Mesothelial cell of epicardium (in vitro differentiated cells): ENCODE measurements at places on chromosomes 5 and 9.

- no peak overlapping the region for H3K4me3 ChIP-seq
- H3K4me1 ChIP-seq = peaks cover 12% of the 10 kb centered on the region
- no peak for DNase-seq
- H3K27me3 ChIP-seq = no peaks in the 10 kb centered on the region
- H3K36me3 ChIP-seq = peaks cover 51% of the 10 kb centered on the region
Measured at GRCh38 chr5:138569782-138570181, 5.4 kb downstream of the HSPA9 start.

- H3K27me3 ChIP-seq = no peaks in the 10 kb centered on the region
- H3K4me3 ChIP-seq = no peak overlapping the region
- DNase-seq = no peak
- H3K27ac ChIP-seq = no peak overlapping the region
- no peaks in the 10 kb centered on the region for H3K36me3 ChIP-seq
- peaks cover 6% of the 10 kb centered on the region for H3K4me1 ChIP-seq
Measured at GRCh38 chr9:89749500-89750116, 144.8 kb downstream of the GADD45G start.

DNA sequence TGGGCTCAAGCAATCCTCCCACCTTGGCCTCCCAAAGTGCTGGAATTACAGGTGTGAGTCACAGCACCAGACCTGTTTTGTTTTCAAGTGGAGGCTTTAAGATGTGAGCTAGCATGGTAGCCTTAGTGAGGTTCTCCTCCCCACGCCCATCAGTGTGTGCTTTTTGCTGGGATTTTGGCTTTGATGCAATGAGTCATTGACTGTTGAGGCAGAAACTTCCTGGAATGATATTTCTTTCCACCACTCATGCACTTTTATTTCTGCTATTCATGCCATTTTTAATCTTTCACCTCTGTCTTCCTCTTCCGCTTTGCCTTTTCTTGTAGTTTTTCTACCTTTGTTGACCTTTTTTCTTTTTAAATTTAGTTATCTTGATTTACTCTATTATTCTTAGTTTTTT, 4.2 kb upstream of the NFIL3 start:
- peaks cover 28% of the 10 kb centered on the region for H3K27me3 ChIP-seq
- no peaks in the 10 kb centered on the region for H3K36me3 ChIP-seq
- no peak for DNase-seq
- no peak overlapping the region for H3K27ac ChIP-seq
- H3K4me3 ChIP-seq = no peak overlapping the region

- no peaks in the 10 kb centered on the region for H3K36me3 ChIP-seq
- H3K4me3 ChIP-seq = no peak overlapping the region
- DNase-seq = no peak
- H3K4me1 ChIP-seq = no peaks in the 10 kb centered on the region
- H3K27me3 ChIP-seq = peaks cover 82% of the 10 kb centered on the region
Measured at GRCh38 chr5:159982421-159983173, 26.3 kb upstream of the TTC1 start.

DNA sequence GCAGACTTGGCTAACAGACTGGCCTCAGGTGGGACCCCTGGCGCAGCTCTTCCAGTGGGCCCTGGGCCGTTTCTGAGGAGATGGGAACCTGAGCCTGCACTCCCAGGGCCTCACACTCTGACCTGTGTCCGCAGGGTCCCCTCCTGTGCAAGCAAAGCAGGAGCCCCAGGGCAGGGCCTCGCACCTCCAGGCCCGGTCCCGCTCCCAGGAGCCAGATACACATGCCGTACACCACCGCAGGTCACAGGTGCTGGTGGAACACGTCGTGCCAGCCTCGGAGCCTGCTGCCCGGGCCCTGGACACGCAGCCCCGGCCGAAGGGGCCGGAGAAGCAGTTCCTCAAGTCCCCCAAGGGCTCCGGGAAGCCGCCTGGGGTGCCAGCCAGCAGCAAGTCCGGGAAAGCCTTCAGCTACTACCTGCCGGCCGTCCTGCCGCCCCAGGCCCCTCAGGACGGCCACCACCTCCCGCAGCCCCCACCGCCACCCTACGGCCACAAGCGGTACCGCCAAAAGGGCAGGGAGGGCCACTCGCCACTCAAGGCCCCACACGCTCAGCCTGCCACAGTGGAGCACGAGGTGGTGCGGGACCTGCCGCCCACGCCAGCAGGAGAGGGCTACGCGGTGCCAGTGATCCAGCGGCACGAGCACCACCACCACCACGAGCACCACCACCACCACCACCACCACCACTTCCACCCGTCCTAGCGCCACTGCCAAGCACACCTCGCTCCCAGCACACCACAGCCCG, 29.2 kb downstream of the NKD2 start:
- H3K27ac ChIP-seq = no peak overlapping the region
- no peak for DNase-seq
- no peak overlapping the region for H3K4me3 ChIP-seq
- no peaks in the 10 kb centered on the region for H3K27me3 ChIP-seq
- H3K36me3 ChIP-seq = peaks cover 15% of the 10 kb centered on the region

DNA sequence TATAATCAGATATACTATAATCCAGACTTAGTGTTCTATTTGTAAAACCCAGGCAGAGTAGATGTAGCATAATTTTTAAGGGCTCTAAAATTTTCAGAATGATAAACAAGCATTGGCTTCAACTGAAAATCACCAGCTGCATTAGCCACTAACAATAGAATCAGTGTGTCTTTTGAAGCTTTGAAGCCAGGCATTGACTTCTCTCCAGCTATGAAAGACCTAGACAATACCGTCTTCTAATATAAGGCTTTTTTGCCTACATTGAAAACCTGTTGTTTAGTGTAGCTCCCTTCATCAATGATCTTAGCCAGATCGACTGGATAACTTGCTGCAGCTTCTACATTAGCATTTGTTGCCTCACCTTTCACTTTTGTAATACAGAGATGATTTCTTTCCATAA, 1877.3 kb upstream of the ACO1 start:
- no peak overlapping the region for H3K4me3 ChIP-seq
- H3K27ac ChIP-seq = no peak overlapping the region

DNA sequence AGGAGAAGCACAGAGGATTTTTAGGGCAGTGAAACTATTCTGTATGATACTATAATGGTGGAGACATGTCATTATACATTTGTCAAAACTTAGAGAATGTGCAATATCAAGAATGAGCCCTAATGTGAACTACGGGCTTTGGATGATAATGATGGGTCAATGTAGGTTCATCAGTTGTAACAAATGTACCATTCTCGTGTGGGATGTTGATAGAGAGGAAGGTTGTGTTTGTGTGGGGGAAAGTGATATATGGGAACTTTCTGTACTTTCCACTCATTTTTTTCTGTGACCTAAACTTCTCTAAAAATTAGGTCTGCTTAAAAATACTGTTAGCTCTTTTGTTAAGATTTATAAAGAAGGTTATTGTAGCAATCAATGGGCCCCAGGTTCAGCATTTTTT, 138.9 kb downstream of the SPATA31D1 start:
- H3K4me3 ChIP-seq = no peak overlapping the region
- DNase-seq = no peak
- no peaks in the 10 kb centered on the region for H3K36me3 ChIP-seq

- H3K36me3 ChIP-seq = no peaks in the 10 kb centered on the region
- no peak for DNase-seq
- no peak overlapping the region for H3K27ac ChIP-seq
- no peaks in the 10 kb centered on the region for H3K4me1 ChIP-seq
- no peak overlapping the region for H3K4me3 ChIP-seq
Measured at GRCh38 chr9:36870960-36871359, 163.1 kb downstream of the PAX5 start.

GRCh38 chr5:120817044-120817985, 353.2 kb downstream of the PRR16 start:
- H3K4me3 ChIP-seq = no peak overlapping the region
- no peaks in the 10 kb centered on the region for H3K4me1 ChIP-seq
- no peaks in the 10 kb centered on the region for H3K27me3 ChIP-seq
- DNase-seq = no peak
- H3K36me3 ChIP-seq = peaks cover 5% of the 10 kb centered on the region
- no peak overlapping the region for H3K27ac ChIP-seq

GRCh38 chr5:74717596-74717995, 32.6 kb downstream of the HEXB start:
- H3K4me1 ChIP-seq = peaks cover 4% of the 10 kb centered on the region
- no peak overlapping the region for H3K27ac ChIP-seq
- no peak overlapping the region for H3K4me3 ChIP-seq
- DNase-seq = no peak
- H3K27me3 ChIP-seq = no peaks in the 10 kb centered on the region

DNA sequence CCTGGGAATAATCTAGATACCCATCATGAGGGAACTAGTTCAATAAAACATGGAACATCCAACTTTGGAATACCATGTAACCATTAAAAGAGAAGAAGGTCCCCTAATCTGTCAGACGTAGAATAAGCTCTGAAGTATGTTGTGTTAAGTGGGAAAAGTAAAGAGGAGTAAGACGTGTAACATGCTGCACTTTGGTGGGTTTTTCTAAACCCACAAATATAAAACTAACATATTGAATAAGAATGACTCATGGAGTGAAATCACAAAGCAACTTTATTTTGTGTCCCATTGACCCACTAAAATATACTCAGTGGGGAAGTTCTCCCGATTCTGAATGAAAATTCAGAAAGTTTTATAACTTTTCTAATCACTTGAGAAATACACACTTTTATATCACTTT, 67.9 kb upstream of the PIK3R1 start:
- DNase-seq = no peak
- no peaks in the 10 kb centered on the region for H3K27me3 ChIP-seq
- H3K36me3 ChIP-seq = peaks cover 4% of the 10 kb centered on the region
- H3K27ac ChIP-seq = no peak overlapping the region

GRCh38 chr9:127049044-127049443, 73.4 kb downstream of the ANGPTL2 start:
- H3K4me1 ChIP-seq = peaks cover 19% of the 10 kb centered on the region
- H3K27ac ChIP-seq = no peak overlapping the region
- H3K36me3 ChIP-seq = no peaks in the 10 kb centered on the region
- H3K27me3 ChIP-seq = no peaks in the 10 kb centered on the region
- H3K4me3 ChIP-seq = no peak overlapping the region

DNA sequence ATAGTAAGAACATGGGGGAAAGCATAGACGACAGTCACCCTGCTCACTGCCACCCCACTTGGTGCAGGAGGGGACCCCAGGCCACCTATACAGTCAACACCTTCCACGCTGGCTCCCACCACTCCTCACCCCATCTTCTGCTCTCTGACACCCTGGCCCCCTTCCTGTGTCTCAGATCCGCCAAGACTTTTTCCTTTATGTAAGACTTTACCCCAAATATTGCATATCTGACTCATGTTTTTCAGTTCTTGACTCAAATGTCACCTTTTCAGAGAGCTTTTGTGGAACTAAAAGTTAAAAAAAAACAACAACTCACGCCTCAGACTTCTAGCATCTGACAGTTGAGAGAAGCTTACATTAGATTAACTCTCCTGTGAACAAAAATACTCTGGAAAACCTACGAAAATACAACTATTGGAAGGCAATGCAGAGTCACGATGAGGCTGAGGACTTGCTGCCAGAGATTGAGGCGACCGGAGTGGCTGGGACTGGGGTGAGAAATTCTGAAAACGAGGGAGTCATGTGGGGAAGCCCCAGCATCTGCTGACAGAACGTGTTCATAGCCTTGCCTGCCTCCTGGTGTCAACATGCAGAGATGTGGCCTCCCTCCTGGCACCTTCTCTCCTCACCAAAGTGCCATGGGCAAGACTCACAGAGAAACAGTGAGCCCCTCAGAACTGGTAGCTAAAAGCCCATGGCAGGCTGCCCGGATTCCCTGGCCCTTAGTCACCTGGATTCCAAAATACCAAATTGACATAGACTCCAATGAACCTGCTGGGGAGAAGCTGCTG, 22.4 kb upstream of the FCN2 start:
- DNase-seq = no peak
- H3K4me1 ChIP-seq = no peaks in the 10 kb centered on the region
- H3K36me3 ChIP-seq = peaks cover 2% of the 10 kb centered on the region
- no peaks in the 10 kb centered on the region for H3K27me3 ChIP-seq

- H3K36me3 ChIP-seq = peaks cover 15% of the 10 kb centered on the region
- H3K27me3 ChIP-seq = no peaks in the 10 kb centered on the region
- H3K4me3 ChIP-seq = no peak overlapping the region
- H3K4me1 ChIP-seq = no peaks in the 10 kb centered on the region
- H3K27ac ChIP-seq = no peak overlapping the region
- no peak for DNase-seq
Measured at GRCh38 chr5:131589510-131590348, 45.3 kb downstream of the RAPGEF6 start.

DNA sequence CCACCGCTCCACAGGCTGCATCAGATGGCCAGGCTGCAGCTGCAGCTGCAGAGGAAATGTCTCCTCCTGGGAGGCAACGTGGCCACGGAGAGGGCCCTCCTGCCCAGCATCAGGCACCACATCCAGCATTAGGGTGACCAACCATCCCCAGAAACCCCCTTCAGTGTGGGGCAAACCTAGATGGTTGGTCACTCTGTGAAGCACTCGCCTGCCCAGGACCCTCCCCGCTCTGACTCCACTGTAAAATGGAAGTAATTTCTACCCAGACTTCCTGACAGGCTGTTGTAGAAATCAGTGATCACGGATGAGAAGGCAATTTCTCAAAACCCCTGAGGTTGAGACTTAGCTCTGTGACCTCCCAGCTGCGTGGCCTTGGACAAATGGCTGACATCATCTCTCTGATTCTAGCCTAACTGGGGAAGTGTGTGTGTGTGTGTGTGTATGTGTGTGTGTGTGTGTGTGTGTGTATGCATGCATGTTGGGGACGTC, 31.6 kb downstream of the B4GALT1 start:
- peaks cover 9% of the 10 kb centered on the region for H3K36me3 ChIP-seq
- H3K4me3 ChIP-seq = no peak overlapping the region
- H3K27ac ChIP-seq = peak overlapping the region; percentile 7
- no peak for DNase-seq

DNA sequence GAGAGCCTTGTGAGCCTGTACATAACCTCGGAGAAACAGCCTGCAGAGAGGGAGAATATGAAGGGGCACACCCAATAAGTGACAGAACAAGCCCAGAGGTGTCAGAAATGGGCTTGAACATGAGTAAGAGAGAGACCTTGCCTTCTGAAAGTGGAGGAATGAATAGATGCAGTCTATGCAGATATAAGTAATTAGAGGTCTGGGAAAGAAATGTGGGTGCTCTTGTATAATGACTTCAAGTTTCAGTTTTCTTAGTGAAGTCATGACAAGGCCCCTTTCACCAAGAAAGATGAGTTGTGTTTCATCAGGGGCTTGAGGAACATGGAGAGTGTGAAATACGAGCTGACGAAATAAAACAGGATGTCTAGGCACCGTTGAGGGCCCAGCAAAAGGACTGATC, 15.1 kb downstream of the GRAMD2B start:
- H3K4me1 ChIP-seq = no peaks in the 10 kb centered on the region
- H3K4me3 ChIP-seq = no peak overlapping the region
- H3K27me3 ChIP-seq = no peaks in the 10 kb centered on the region
- no peak overlapping the region for H3K27ac ChIP-seq
- no peak for DNase-seq

GRCh38 chr9:92187989-92188714, 72.9 kb upstream of the SPTLC1 start:
- H3K4me3 ChIP-seq = no peak overlapping the region
- no peaks in the 10 kb centered on the region for H3K27me3 ChIP-seq
- DNase-seq = no peak
- no peak overlapping the region for H3K27ac ChIP-seq

DNA sequence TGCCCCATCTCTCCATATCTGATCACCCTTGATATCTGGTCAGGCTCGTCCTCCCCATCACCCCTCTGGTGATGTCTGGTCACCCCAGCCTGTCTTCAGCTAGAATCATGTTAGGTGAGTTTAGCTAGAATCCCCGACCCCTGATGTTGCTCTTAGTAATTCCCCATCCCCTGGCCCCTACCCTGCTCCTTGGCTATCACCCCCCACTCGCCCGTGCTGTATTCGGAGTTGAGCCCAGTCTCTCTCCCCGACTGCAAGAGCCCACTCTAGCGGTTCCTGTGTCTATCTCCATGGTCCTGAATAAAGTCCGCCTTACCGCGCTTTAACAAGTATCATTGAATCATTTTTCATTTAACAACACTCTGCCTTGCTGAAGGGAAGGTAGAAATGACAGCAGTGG, 33.7 kb downstream of the ADAMTS2 start:
- DNase-seq = no peak
- no peak overlapping the region for H3K4me3 ChIP-seq
- peaks cover 8% of the 10 kb centered on the region for H3K4me1 ChIP-seq
